ENCODE measurements at places on chromosomes 6 and 20.

DNA sequence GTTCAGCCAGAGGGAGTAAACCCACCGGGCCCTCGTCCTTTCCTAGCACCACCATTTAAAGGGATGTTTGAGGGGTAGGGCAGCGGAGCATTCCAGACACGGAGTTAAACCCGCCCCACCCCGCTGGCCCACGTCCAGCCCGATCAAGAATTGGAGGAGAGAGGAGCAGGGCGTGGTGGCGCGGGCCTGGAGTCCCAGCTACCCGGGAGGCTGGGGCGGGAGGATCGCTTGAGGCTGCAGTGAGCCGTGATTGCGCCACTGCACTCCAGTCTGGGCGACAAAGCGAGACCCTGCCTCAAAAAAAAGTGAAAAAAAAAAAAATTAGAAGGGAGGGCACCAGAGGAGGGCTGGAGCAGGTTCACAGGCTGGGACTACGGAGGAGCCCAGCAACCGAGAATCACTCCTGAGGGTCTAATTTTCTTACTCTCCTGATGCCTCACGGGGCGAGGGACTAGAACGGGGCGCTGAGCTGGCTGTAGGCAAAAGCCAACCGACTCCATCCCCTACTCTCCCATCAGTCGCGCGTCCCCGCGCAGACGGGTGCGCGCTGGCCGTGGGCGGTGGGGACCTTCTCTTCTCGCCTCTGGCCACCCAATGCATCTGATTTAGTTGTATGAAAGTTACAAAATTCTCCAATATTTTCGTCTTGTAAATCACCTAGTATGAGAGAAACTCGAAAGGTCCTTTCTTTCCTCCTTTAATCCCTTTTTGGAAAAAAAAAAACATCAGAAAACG lies 6.1 kb upstream of the HSPA1B start:
- no peaks in the 10 kb centered on the region for H3K36me3 ChIP-seq
- peaks cover 81% of the 10 kb centered on the region for H3K4me1 ChIP-seq
- peak overlapping the region; percentile 61 for H3K4me3 ChIP-seq
- peak overlapping the region; percentile 91 for H3K27ac ChIP-seq
- peak; percentile 32 for ATAC-seq

DNA sequence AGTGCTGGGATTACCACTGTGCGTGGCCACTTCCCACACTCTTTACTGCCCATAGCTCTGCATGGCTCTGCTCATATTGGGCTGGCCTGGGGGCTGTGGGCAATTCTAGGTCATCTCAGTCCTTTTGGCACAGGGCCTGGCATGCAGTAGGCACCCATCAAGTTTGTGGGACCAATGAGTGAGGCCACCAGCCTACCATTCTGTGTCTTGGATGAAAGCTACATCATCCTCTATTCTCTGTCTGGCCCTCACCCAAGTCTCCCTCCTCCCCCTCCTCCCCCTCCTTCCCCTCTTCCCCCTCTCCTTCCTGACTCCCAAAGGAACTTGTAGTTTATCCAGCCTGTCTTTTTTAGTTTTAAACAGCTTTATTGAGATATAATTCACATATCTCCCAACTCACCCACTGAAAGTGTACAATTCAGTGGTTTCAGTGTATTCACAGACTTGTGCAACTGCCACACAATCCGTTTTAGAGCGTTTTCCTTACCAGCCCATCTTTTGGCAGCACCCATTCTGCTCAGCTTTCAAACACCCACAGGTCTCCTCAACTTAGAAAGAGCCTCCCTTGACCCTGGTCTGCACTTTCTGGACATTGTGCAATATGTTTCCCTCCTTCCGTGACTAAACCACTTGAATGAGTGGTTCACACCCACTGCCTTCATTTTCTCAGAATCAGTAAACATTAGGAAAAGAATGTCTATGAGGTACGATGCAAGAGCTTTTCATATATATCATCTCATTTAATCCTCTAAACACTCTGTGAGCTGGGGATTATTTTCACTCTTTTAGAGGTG lies 21.5 kb upstream of the MRPS18A start:
- no peaks in the 10 kb centered on the region for H3K36me3 ChIP-seq
- no peaks in the 10 kb centered on the region for H3K27me3 ChIP-seq
- H3K27ac ChIP-seq = peak overlapping the region; percentile 61
- ATAC-seq = peak; percentile 80

- peaks cover 24% of the 10 kb centered on the region for H3K36me3 ChIP-seq
- no peaks in the 10 kb centered on the region for H3K27me3 ChIP-seq
- H3K4me3 ChIP-seq = no peak overlapping the region
- H3K4me1 ChIP-seq = peaks cover 17% of the 10 kb centered on the region
- no peak overlapping the region for H3K27ac ChIP-seq
- no peak for ATAC-seq
Observed at GRCh38 chr6:161169035-161169434, 104.8 kb downstream of the AGPAT4 start.

- H3K27ac ChIP-seq = no peak overlapping the region
- peaks cover 8% of the 10 kb centered on the region for H3K4me1 ChIP-seq
- H3K4me3 ChIP-seq = no peak overlapping the region
- peaks cover 16% of the 10 kb centered on the region for H3K27me3 ChIP-seq
- no peak for ATAC-seq
Observed at GRCh38 chr20:23649242-23649641, 11.5 kb upstream of the CST3 start.

- no peak overlapping the region for H3K27ac ChIP-seq
- H3K27me3 ChIP-seq = no peaks in the 10 kb centered on the region
- no peak overlapping the region for H3K4me3 ChIP-seq
- no peak for ATAC-seq
- no peaks in the 10 kb centered on the region for H3K36me3 ChIP-seq
Observed at GRCh38 chr20:24422091-24422760, 47.2 kb upstream of the SYNDIG1 start.

DNA sequence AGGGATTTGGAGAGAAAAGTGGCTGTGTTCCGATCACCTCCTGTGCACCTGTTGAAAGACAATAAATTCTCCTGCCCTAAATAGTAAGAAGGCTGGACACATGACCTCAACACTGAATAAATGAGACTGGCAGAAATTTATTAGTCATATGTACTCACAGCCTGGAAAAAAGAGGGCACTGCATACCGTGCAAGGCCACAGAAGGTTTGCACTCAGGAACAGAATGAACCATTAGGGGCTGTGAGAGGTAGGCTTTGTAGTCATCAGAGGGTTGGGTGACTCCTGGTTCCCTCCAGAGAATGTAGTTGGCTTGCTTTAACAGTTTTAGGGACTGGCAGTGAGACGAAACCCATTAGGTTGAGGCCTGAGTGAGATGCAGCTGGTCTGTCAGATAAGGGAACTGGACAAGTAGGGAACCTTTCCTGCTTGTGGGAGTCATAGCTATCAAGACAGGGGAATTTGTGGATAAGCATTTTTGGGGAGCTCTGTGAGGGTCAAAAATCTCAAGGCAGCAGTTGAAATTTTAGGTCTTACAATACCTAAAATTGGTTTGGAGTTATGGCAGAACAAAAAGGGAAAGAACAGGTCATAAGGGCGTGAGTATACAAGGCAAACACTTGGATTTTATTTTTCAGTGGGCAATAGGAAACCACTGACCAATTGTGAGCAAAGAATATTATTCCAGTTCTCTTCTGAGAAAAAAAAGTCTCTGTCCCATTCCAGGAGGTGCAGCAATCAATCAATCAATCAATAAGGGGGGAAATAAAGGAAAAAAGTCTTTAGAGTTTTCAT lies 67.9 kb upstream of the BTN3A2 start:
- ATAC-seq = no peak
- peaks cover 31% of the 10 kb centered on the region for H3K27me3 ChIP-seq
- no peak overlapping the region for H3K27ac ChIP-seq
- H3K4me3 ChIP-seq = no peak overlapping the region
- no peaks in the 10 kb centered on the region for H3K4me1 ChIP-seq

- H3K4me1 ChIP-seq = peaks cover 14% of the 10 kb centered on the region
- ATAC-seq = no peak
- no peak overlapping the region for H3K27ac ChIP-seq
- no peaks in the 10 kb centered on the region for H3K27me3 ChIP-seq
- H3K36me3 ChIP-seq = peaks cover 20% of the 10 kb centered on the region
- no peak overlapping the region for H3K4me3 ChIP-seq
Observed at GRCh38 chr6:99297415-99297814, 52.1 kb downstream of the FAXC start.

DNA sequence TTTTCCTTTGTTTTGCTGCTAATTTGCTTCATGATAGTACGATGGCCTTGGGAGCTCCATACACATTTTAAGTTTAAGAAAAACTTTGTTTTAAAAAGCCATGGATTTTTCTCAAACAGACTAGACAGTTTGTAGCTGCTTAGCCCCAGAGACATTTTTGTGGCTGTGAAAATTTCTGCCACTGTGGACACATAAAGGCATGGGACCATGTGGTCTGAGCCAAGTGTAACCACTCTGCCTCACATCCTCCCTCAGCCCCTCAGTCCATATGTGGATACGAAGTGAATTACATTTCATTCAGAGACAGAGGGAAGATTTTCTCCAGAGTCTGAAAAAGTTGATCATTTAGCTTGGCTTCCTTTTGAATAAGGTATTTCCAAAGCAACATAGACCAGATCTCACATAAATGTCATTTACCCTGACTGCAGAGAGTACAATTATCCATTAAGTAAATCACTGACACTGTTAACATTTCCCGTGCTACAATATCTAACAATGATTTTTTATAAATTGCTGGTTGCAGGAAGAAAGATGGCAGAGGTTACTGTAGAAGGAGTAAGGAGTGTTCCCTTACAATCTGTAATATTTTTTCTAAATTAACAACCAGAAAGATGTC lies 87.4 kb downstream of the GJA1 start:
- peak overlapping the region; percentile 24 for H3K4me3 ChIP-seq
- H3K27me3 ChIP-seq = no peaks in the 10 kb centered on the region
- H3K36me3 ChIP-seq = no peaks in the 10 kb centered on the region
- ATAC-seq = no peak
- H3K27ac ChIP-seq = peak overlapping the region; percentile 91

DNA sequence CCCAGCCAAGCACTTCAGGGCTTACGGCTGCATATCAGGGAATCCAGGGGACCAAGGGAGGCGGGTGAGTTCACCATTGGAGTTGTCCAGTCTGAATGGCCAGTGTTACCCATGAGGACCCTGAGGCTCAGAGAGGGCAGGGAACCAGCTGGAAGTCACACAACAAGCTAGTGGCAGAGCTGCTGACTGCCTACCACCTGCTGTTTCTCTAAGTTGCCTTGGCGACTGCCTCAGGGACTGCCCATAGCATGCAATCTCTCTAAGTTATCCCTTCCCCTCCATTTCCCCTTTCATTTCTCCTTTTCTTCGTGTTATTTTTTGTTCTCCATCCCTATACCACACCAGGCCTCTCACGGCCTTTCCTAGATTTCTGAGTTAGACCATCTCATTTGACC lies 71.8 kb upstream of the SIRPA start:
- H3K27me3 ChIP-seq = no peaks in the 10 kb centered on the region
- ATAC-seq = no peak
- H3K4me1 ChIP-seq = no peaks in the 10 kb centered on the region
- no peaks in the 10 kb centered on the region for H3K36me3 ChIP-seq
- H3K27ac ChIP-seq = no peak overlapping the region

- ATAC-seq = peak; percentile 31
- H3K4me3 ChIP-seq = no peak overlapping the region
- H3K36me3 ChIP-seq = no peaks in the 10 kb centered on the region
- no peaks in the 10 kb centered on the region for H3K27me3 ChIP-seq
- H3K27ac ChIP-seq = no peak overlapping the region
- H3K4me1 ChIP-seq = no peaks in the 10 kb centered on the region
Observed at GRCh38 chr6:53628354-53629119, 37.0 kb downstream of the KLHL31 start.

DNA sequence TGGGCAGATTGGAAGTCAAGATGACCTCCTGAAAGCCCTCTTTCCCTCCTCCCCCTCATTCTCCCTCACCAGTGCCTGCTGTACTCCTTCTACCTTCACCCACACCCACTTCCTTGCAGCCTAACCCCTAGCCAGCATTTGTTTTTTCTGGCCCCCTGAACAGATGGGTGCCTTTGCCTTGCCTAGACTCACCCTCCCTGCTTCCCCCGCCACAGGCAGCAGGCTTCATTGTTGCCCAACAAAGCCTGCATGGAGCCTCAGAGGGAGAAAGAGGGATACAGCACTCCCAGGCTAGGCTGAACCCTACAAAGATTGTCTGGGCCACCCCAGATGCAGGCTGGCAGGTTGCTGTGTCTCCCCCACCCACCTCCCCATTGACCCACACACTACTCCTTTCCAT lies 2.7 kb downstream of the MOCS1 start:
- no peaks in the 10 kb centered on the region for H3K4me1 ChIP-seq
- H3K27me3 ChIP-seq = no peaks in the 10 kb centered on the region
- peak overlapping the region; percentile 85 for H3K4me3 ChIP-seq
- no peak for ATAC-seq
- no peak overlapping the region for H3K27ac ChIP-seq
